IPS DF 6.9 (cell line): ENCODE measurements at places on chromosomes 3 and 15.

DNA sequence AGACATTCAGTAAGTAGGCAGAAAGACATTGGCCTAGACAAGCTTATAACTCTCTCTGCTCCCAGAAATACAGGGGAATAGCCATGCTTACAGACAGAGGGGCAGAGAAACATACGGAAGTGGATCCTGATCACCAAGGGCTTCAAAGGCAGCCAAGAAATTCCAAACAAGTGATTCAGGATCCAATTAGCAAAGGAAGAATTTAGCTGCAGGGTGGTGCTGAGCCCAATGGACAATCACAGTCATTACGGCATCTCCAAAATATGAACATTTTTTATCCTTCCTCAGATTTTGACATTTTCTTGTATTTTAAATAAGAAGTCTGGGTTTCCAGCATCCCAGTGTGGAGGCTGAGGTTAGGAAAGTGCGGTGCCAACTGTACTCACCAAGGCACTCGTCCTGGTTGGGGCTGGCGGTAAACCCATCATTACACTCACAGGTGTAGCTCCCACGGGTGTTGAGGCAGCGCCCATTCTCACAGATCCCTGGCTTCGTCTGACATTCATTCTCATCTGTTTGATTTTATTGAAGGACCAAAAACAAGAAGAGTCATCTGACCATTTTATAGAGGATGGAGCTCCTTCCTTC is 96.8 kb downstream of the DUT start:
- no peak for DNase-seq

DNA sequence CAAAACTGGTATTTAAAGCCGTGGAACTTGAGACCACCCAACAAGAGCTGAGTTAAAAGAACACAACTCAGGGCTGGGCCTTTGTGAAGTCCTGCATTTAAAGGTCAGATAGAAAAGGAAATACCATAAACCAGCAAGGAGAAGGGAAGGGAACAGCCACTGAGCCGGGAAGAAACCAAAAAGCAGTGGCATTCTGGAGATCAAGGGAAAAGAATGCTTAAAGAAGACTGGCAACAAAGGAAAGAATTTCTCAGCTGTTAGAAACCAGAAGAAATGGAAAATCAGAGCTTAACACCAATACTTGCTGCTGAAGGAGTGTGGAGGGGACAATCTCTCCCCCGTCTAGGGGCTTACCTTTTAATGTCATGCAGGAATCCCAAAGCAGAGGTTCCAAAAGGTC is 247.4 kb upstream of the CHRNA7 start:
- no peak for DNase-seq

GRCh38 chr3:119555929-119556328 is 3.5 kb downstream of the CD80 start:
- DNase-seq: no peak

GRCh38 chr15:64580696-64581407 is 120.5 kb downstream of the ZNF609 start:
- DNase-seq: no peak

DNA sequence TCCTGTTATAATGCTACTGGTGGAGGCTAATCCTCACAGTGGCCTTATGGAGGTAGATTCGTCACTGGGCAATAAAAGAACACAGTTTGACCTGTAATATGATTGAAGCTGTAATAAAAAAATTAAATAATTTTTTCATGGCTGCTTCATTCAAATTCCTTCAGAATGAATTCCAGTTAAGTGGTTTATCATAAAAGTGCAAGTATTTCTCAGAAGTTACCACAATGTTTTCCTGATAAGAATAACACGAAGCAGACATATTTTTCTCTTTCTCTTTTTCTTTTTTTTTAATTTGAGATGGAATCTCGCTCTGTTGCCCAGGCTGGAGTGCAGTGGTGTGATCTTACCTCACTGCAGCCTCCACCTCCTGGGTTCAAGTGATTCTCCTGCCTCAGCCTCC is 15.6 kb downstream of the B4GALT4 start:
- DNase-seq: no peak

GRCh38 chr3:69896095-69896494 is 103.4 kb upstream of the SAMMSON start:
- DNase-seq: no peak

DNA sequence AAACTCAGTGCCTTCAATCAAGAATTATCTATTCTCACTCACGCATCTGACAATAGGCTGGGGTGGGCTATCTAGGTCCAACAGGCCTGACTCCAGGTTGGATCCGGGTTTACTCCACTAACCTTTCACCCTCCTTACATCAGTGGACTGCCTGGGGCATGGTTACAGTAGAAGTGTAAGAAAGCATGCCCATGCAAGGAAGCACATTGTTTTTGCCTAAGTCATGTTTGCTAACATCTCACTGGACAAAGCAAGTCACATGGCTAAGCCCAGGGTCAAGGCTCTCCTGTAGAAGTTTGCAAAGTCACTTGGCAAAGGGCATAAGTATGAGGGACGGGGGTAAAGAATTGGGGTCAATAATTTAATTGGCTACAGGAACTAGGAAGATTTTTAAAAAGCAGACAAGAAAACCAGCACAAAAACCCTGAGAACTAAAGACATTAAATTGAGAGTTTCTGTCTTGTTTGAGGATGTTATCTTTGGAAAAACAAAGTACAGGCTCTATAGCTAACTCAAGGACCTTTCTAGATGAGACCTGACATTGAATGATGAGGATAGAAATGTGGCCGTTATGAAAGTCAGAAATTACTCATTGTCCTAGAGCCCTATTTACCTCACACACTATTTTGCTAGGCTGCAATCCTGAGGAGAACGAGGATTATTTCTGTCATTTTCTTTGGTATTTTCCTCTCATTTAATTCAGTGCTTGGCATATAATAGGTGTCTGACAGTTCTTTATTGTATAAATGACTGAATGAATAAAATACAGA is 214.2 kb downstream of the IL20RB start:
- no peak for DNase-seq
